NCI-H524 treated with DMSO at 0.1 percent for 48 hours (cell line): ENCODE measurements at places on chromosomes 7 and 10.

GRCh38 chr7:92076509-92076908 is 57.8 kb downstream of the CYP51A1 start:
- no peak for DNase-seq

- no peak for DNase-seq
Observed at GRCh38 chr7:44460325-44460724, 30.1 kb downstream of the NUDCD3 start.

- DNase-seq, result no peak
Observed at GRCh38 chr10:1153251-1153763, 97.1 kb downstream of the WDR37 start.

DNA sequence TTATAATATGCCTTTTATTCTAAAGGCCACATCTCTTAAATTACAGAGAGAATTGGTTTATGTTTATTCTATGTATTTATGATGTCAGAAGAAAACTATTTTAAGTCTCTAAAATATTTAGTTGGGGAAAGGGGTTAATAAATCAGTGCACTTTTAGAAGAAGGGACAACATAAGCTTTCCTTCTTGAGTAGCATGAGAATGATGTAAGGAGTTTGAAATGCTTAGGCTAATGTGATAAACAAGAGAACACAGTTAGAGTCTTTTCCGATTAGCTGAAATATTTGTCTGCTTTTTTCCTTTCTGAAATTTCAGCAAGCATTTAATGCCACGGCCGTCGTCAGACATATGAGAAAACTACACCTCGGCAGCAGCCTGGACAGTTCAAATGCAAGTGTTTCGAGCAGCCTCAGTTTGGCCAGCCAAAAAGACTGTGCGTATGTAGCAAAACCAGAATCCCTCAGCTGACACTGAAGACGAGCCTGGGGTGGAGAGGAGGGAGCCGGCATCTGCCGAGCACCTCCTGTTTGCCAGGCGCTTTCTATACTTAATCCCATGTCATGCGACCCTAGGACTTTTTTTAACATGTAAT is 176.2 kb downstream of the CCDC3 start:
- no peak for DNase-seq

DNA sequence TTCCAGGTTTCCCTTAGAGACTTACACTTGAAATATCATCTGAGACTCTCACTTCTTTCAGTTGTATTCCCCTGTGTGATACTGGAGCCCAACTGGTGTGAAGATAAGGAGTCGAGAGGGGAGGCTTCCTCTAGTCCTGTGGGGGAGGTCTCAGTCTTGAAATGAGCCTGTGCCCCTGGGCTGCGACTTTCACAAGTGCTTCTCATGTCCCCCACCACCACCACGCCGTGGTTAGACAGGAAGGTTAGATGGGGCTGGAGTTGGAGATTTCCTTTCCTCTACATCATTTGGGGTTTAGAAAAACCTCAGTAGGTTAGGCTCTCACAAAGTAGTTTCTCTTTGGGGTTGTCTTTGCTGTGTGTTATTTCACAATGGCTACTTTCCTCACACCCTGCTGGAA is 25.6 kb upstream of the MKX start:
- DNase-seq, result no peak

DNA sequence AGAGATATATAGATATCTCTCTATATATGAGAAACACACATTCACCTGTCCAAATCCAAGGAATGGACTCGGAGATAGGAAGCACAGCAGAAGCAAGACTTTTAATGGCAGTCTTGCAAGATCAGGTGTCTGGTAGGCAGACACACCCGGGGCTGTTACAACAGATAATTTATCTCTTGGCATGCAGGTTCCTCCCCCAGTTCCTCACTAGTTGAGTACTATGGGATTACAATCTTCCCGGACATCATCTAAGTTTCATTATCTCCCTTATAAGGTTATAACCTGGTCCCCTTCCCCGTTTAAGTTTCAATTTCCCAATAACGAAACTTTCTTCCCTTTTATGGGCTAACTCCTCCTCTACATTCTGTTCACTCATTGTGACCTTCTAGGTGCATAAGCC is 399.3 kb downstream of the PPP1R3A start:
- DNase-seq, result no peak

DNA sequence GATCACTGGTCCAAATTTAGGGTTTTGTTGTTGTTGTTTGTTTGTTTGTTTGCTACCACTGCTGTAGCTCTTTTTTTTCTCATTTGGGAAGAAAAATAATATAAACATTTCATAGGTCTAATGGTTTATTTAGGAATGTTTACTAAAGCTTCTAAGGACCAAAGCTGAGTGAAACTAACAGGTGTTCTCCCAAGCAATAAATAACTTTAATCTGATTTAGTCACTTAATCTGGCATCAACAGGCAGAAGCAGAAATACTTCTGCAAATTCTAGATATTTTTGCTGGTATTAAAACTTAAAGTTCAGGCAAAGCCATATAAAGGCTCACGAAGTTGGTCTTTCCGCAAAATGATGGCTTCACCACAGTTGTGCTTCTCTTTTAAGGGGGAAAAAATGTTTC is 144.5 kb upstream of the YAE1 start:
- no peak for DNase-seq
